ENCODE measurements at places on chromosomes 4 and X.

DNA sequence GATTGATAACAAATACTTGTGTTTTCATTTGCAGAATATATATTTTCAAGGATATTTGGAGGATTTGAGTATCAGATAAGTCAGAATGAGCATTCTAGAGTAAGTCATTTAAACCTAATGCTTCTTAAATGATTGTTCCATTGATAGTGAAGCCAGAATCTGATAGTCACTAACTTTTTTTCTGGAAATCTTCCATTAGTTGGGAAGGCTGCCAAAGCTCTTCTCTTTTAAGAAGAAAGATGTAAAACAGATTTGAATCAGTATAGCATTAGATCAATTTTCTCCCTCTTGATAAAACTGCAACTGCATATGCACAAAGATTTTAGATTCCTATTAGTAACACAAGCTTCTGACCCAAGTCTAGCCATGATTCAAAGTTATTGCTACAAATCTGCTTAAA is 256.7 kb downstream of the SPOCK3 start:
- no peak for DNase-seq

- no peak for DNase-seq
These were observed 109.6 kb downstream of the SH2D1A start for GRCh38 chrX:124455966-124456365.

GRCh38 chr4:133668061-133668851 is 519.2 kb downstream of the PCDH10 start:
- no peak for DNase-seq

DNA sequence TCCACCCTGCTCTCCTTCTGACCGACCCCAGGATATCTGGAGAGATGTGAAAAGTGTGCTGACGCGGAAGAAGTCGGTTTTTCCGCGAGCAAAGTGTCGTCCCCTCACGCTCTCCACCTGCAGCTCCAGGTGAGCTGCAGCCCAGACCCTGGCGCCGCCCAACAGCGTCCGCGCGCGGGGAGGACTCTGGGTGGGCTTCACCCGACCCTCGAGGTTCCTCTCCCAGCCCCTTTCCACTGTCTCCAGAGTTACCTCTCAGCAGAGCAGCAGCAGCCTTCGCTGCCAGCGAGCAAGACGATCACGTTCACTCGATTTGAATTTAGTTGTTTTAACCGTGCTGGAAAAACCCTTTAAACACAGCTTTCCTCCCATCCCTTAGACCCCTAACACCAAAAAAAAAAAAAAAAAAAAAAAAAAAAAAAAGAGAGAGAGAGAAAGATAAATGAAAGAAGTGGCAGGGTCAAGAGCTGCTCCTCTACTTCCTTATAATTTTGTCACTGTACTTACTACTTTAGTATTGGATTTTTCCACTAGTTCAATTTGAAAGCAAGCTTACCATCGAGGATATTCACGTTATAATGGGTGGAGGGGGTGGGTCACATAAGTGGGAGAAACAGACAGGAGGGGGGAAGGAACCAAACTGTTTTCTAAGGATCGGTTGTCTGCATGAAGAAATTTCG is 758 bp upstream of the NR3C2 start:
- DNase-seq: no peak

DNA sequence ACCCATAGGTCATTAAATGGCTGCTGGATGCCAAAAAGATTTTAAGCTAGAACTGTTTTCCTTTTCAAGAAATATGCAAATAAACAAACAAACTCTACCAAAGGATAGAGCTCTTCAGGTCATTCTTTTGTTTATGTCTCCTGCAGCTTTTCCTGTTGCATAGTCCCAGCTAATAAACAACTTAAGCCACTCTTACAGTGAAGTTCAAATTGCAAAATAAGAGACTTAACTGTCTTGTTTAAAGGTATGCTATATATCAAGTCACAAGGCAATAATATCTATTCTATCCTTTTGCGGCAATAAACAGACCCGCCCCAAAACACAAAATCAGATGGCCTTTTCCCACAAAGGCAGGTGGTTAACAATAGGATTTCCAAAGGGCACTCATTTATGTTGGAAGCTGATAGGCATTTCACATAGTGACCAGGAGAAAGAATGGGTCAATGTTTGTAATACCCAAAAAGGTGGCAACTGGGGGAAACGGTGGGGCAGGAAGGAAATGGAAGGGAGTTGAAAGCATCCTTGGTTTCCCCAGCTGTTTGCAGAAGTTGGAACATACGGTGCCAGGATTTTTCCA is 15.3 kb downstream of the HAND2 start:
- no peak for DNase-seq

GRCh38 chrX:70168238-70169188 is 8.8 kb upstream of the DGAT2L6 start:
- peak; percentile 8 for DNase-seq

- no peak for DNase-seq
These were observed 84.0 kb downstream of the NAA11 start for GRCh38 chr4:79241846-79242245.

DNA sequence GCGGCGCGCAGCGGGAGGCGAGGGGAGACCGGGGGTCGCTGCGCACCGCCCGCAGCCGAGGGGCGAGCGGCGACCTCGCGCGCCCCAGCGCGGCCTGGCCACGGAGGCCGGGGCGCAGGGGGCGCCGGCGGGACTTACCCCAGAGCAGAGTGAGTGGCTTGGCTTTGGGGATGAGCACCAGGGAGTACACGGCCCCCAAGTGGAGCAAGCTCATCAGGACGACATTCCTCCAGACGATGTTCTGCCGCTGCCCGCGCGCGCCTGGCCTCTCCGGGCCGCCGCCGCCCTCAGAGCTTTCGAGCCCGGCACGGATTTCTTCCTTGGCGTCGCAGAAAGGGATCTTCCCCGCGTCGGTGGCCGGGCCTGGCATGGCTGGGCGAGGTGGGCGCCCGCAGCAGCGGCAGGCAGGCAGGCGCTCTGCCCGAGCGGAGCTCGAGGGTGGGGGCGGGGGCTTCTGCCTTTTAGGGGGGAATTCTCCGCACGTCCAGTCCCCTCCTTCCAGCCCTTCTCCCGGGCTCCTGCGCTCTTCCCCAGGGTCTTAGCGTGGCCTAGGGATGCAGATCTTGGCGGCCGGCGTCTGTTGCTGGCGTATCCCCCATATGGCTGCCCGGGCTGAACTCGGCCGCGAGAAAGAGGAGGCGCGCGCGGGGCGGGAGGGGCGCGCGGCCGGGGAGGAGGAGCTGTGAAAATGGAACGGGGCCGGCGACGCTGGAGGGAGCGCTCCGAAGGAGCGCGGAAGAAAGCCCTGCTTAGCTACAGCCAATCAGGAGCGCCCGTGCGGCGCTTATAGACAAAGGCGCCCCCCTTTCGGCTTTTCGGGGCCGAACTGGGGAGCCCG is at the start of gene SCD5:
Gene SCD5, minus strand, starts transcription at position 629 of the 838 bp plus-strand sequence. Its CDS starts 259 bp downstream, at position 370.
- peak; percentile 69 for DNase-seq

DNA sequence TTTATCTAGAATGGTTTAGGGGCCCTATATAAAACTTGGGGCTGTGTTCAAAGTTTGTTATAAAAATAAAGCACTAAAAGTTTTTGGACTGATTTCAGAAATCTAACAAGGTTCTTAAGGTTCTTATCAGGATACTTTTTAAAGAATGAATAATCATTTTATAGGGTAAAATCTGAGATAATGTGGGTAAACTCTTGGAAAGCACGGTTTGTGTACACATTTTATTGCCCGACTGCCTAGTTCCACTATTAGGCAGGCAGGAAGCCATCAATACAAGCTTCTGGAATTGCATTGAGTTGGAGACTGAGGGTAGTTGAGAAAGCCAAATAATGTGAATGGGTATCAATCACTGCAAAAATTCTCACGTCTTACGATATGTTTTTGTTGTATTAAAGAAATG is 331.0 kb upstream of the PITX2 start:
- no peak for DNase-seq

- no peak for DNase-seq
These were observed 726.7 kb downstream of the C4orf33 start for GRCh38 chr4:129822701-129823100.

- DNase-seq: no peak
These were observed 43.4 kb upstream of the CCKAR start for GRCh38 chr4:26533685-26534084.

- DNase-seq: no peak
These were observed 362.5 kb upstream of the TRAM1L1 start for GRCh38 chr4:117447925-117448324.

DNA sequence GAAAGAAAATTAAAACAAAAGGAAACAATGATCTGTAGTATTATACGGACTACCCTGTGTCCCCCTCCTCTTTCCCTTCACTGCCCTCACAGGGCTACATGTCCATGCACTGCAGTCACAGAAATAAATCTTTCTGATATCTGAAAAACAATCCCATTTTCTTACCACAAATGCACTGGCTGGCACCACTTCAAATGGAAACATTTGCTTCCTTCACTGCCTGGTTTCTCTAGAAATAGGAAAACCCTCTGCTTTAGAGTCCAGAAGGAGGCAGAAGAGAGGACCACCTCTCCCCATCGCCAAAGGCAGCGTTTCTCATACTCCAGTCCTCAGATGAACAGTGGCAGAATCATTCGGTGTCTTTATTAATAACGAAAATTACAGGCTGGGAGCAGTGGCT is 98.2 kb downstream of the GRIA3 start:
- no peak for DNase-seq

- DNase-seq: no peak
These were observed 169.8 kb upstream of the GALNT7 start for GRCh38 chr4:172998527-172999469.

DNA sequence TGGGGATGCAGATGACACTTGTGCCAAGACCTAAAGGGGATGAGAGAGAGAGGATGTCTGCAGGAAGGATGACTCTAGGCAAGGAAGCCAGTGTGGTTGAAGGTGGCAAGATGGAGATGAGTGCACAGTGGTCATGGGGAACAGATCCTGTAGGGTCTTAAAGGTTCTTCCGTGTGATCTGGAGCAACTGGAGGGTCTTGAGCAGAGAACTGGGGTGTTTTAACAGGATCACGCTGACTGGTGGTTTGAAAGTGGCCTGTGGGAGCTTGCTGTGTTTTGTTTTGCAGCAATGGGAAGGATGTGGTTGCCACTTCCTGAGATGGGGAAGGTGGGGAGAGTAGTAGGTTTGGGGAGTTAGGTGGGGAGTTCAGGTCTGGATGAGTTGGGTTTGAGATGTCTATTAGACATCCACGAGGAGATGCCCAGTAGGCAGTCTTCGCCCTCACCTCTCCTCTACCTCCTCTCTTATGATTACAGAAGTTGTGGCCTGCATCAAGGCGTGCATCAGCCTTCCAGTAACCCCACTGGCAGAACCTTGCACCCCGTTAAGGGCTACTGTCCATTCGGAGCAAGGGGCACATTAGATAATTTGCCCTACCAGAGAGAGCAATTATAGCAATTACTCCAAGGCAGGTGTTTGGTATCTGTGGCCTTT is 1.4 kb upstream of the STBD1 start:
- no peak for DNase-seq

- no peak for DNase-seq
These were observed 4.3 kb downstream of the TSPYL2 start for GRCh38 chrX:53086464-53086863.

DNA sequence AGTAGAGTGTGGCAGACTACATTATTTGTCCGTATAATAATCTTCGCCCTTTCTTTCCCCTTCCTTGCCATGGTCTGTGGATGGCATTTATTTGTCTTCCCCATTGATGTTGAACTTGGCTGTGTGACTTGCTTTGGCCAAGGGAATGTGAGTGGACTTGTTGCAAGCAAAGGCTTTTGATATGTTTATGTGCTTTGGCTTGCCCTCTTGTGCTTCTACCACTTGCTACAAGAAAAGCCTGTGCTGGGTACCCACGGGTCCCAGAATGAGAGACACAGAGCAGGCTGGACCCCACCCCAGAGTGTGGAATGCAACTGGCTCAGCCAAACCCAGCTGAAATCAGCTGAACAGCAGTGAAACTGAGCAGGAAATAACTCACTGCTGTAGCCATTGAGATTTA is 63.0 kb downstream of the FAM184B start:
- no peak for DNase-seq

DNA sequence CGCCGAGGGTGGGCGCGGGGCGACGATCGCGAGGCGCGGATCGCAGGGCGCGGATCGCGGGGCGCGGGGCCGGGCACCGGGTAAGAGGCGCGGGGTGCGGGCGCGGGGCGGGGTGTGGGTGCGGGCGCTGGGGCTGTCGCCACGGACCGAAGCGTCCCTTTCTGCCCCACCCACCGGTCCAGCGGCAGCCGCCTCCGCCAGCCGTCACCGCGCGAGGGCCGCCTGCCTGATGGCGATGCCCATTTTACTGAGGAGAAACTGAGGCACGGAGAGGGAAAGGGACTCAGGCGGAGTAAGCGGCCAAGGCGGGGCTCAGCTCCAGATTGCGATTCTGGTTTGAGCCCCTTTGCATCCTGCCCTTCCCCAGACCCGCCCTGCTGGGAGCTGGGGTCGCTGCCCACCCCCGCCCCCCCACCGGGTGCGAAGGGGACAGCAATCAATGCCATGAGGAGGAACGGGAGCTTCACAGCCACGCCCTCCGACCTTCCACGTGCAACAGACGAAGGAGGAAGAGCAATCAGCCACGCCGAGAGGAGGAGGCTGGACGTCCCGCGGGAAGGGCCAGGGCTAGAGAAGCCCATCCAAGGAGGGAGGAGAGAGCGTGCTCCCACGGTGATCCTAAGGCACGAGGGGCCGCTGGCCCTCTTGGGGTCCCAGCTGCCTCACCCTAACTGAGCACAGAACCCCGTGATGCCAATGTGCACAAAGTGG is 10.9 kb upstream of the MAN2B2 start:
- no peak for DNase-seq

GRCh38 chr4:25890571-25891485 is 23.2 kb upstream of the SMIM20 start:
- no peak for DNase-seq

DNA sequence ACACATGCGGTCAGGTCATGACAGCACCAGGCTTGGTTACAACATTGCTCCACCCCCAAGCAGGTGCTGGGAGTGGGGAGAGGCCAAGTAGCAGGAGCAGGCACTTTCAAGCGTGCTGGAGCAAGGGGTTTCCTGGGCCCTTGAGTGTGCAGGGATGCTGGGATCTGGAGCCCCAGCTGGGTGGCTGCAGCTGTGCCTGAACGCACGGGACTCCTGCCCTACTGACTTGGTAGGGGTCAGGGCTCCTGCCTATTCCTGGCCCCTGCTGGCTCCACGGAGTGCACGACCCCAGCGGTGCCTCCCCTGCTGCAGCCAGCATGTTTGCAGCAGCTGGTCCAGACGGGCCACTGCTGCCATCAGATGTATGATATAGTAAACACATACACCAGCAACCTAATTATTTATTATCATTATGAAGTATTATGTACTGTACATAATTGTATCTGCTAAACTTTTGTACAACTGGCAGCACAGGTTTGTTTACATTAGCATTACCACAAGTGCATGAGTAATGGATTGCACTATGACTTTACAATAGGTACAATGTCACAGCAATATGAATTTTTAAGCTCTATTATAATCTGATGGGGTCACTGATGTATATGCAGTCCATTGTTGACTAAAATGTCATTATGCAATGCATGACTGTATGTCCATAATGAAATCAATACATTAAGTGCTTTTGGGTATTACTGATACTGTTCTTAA is 620.6 kb downstream of the RAPGEF2 start:
- DNase-seq: no peak

DNA sequence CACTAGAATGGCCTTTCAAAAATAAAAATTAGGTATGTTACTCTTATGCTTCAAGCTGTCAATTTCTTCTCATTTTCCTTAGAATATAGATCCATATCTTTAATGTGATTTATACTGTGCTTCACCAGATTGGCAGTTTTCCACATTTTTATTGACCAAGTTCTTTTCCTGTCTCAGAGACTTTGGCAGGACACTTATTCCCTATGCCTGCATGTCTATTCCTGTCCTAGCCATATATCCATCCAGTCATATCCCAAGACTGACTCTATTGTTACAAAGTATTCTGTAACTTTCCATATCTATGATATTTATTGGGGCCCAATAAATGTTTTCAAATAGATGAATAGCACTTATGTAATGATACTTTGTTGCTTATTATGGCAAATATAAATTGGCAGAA is 450.7 kb downstream of the GASK1B start:
- no peak for DNase-seq

GRCh38 chr4:122151982-122152710 is at the start of gene BLTP1:
Gene BLTP1 (plus strand): TSS chr4:122152331. CDS start chr4:122170648, 18,317 bp downstream.
- DNase-seq: peak; percentile 79

All from left renal pelvis (tissue), 4 donors.